ENCODE measurements at places on chromosomes 6 and 20. TPM values are rescaled to one million over a fixed set of nuclear protein-coding genes. Genes with fewer than 3 reads are reported as not detected.
A peak's percentile ranks its signal among the peaks of the same experiment; 100 is the strongest.

Gene WFDC2
- total RNA-seq, result 159 TPM

Gene RSPH9
- not detected for total RNA-seq

Gene BHLHE23
- total RNA-seq, result not detected

Gene HLA-DRA
- total RNA-seq, result not detected

Gene HLA-G
- 0.38 TPM for total RNA-seq

Gene SLC22A2
- not detected for total RNA-seq

- no peak for DNase-seq
These were observed 12.7 kb upstream of the APMAP start for GRCh38 chr20:25005220-25005619.

DNA sequence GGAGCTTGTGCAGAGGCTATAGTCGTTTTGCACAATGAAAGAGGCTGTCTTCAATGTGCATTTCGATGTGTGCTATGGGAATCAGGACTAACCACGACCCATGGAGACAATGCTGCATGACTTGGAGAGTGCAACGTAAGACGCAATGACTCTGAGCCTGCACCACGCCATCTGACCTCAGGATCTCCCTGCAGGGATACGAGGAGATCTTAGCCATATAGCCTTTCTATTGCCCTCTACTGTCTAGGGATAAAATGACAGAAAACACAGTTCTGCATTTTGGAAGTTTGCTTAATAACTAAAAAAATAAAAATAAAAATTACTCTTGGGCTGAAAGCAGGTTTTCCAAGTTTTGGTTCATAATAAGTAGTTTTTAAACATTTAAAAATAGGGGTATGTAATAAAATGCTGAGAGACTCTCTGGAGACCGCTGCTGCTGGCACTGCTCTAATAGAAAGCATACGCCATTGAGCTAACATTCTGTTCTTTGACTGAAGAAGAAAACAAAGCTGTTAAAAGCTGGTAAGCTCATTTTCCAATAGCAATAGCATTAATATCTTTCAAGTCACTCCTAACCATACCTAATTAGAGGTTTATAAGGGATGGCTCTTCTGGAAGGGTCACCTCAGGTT is 87.2 kb downstream of the PDE7B start:
- DNase-seq, result no peak

DNA sequence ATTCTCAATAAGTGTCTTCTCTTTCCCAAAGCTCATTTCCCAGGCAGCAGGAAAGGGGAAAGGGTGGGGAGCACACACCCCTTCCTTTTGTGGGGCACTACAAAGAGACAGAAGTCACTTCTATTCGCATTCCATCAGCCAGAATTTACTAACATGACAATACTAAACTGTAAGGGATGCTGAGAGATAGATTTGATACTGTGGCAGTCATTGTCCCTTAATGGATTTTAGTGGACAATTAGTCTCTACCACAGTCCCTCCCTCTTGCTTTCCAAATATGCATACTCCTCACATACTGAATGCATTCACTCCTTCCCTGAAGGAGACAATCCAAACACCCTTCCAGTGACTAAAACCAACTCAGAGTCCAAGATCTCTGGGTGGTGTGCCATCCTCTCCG is 50.5 kb downstream of the ABRACL start:
- DNase-seq, result no peak

DNA sequence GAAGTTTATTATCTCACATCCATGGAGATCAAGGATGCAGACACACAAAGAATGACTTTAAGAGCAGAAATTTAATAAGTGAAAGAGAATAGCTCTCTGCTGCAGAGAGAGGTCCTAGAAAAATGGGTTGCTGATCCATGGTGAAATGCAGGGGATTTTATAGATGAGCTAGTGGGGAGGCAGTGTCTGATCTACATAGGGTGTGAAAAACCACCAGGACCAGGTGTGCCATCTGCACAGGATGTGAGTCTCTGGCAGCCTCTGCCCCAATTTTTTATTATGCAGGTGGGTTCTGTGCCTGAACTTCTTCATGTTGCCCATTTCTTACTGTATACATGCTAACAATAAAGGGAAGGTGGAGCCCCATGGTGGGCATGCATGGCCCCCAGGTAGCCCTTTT is 19.9 kb upstream of the NANP start:
- DNase-seq, result no peak

DNA sequence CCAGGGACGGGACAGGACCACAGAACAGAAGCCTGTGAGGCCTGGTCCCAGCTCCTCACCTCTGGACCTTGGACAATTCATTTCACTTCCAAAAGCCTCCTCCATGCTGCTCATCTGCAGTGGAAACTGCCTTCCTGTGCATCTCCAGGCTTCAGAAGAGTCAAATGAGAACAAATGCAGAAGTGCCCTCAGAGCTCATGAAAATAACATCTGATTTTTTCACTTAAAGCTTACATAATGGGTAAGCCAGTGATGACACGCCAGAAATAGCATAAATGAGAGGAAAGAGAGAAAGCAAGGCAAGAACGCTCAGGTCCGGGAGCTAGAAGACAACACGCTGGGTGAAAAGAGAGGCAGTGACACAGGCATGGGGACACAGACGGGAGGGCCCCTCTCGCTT is 7.9 kb downstream of the CNKSR3 start:
- DNase-seq, result no peak

DNA sequence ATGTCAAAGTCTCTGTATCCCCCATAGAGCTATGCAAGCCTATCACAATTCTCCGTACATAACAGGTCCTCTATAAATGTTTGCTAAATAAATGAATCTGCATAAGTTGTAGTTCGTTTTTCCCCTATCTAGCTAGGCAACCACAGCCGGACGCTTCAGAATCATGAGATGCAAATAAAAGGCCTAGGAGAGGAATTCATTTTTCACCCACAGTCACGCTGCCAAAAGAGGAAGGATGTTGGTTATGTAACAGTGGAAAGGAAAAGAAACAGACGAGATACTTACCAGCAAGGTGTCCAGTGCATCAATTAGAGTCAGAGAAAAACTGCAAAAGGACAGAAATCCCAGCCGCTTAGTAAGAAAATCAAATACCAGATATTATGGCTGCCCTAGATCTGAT is 2.4 kb downstream of the EDEM2 start:
- no peak for DNase-seq

DNA sequence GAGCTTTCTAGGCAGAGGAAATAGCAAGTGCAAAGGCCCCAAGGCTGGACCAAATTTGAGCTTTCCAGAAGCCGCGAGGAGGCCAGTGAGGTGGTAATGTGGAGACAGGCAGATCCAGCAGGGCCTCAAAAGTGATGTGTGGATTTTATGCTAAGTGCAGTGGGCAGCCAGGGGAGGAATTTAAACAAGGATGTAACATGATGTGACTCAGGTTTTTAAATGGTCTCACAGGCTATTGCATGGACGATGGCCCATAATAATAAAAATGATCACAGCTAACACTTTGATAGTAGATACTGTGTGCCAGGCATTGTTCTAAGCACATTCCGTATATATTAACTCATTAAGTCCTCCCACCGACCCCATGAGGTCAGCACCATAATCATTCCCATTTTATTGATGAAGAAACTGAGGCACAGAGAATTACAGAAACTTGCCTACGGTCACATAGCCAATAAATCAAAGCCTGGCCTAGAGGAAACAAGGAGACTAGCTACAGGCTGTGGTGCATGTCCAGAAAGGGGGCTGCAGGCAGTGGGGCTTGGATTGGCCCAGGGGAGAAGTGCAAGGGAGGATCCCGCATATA is 18.0 kb upstream of the PREX1 start:
- DNase-seq, result no peak

GRCh38 chr20:62995898-62996595 is 10.7 kb downstream of the BHLHE23 start:
- DNase-seq, result no peak

DNA sequence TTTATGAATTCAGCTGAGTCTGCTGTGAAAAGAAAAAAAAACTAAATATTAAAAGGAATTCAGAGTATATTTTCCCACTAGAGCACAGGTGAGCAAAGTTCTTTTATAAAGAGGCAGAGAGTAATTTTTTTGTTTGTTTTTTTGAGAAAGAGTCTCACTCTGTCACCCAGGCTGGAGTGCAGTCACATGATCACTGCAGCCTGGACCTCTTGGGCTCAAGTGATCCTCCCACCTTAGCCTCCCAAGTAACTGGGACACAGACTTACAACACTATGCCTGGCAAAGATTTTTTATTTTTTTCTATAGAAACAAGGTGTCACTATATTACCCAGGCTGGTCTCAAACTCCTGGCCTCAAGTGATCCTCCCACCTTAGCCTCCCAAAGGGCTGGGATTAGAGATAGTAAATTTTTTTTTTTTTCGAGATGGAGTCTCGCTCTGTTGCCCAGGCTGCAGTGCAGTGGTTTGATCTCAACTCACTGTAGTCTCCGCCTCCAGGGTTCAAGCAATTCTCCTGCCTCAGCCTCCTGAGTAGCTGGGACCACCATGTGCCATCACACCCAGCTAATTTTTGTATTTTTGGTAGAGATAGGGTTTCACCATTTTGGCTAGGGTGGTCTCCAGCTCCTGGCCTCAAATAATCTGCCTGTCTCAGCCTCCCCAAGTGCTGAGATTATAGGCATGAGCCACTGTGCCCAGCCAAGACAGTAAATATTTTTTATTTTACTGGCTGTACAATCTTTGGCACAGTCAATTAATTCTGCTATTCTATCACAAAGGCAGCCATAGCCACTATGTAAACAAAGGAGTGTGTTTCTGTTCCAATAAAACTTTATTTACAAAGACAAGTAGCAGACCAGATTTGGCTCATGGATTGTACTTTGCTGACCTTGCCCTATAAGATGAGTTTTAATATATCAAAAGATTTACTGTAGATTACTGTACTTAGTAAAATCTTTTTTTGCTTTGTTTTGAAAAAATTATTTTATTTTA is 14.5 kb upstream of the B4GALT5 start:
- no peak for DNase-seq

GRCh38 chr20:50308513-50309279 is 118.1 kb downstream of the CEBPB start:
- peak; percentile 83 for DNase-seq

DNA sequence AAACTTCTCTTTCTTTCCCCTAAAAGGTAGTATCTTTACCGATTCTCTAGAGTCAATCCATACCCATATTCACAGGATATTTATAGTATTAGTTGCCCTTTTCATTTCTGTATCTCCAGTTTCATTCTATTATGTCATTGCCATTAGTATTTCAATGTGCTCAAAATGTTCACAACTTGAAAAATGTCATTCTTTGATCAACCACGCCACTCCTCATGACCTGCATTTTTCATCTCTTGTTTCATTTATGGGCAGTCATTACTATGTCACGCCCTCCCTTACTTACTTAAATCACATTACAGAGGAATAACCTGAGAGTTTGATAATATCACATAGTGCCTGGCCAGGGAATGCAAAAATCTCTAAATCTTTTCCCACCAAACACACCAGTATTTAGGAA is 427.3 kb upstream of the GJE1 start:
- DNase-seq, result no peak

DNA sequence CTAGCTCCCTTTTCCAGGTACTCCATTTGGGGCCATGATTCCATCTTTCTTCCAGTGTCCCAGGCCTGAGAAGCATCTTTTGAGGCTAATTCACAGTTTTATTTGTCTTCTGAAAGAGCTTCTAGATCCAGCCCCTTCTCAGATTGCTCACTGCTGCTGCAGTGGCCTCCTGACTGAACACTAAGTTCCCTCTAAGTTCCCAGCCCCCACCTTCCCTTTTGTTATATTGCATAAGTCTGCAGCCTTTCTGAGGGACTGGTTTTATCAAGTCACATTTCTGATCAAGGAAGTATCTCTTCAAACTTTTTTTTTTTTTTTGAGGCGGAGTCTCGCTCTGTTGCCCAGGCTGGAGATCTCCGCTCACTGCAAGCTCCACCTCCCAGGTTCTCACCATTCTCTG is 10.7 kb downstream of the MAPRE1 start:
- no peak for DNase-seq

- no peak for DNase-seq
These were observed 37.3 kb upstream of the MLN start for GRCh38 chr6:33841070-33841469.

DNA sequence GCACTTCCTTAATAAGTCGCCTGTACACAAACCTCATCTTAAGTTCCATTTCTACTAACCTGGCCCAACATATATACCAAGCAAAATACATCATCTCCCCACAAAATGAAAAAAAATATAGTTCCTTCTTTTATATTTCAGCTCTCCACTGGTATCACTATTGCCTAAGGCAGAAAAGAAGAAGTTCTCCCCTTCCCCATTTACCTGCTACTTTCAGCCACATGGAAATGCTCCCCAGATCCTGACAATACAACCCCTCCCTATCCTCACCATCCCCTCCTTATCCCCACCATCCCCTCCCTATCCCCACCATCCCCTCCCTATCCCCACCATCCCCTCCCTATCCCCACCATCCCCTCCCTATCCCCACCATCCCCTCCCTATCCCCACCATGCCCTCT is 175.7 kb downstream of the LINC00237 start:
- no peak for DNase-seq

Data from PC-9 (cell line).